ENCODE measurements at places on chromosomes 6 and 20.
A peak's percentile ranks its signal among the peaks of the same experiment; 100 is the strongest.

GRCh38 chr6:41651962-41652657, 13.8 kb downstream of the MDFI start:
- no peak for DNase-seq

DNA sequence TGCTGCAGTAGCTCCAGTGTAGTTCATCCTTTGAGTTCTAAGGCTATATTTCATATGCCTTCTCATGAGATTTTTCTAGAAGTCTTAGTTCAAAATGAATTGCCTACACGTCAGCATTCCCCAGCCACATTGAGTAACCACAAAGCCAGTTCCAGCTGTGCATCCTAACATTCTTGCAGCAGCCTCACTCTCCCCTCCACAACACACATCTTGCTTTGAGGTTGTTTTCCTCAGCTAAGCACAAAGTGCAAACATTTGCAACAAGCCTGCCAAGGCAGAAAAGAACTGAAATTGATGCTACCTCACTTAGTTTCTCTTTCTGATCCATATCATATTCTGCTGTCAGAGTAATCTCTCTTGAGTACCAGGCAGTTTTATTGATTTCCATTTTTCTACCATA, 160.7 kb upstream of the KCNQ5 start:
- DNase-seq: no peak

DNA sequence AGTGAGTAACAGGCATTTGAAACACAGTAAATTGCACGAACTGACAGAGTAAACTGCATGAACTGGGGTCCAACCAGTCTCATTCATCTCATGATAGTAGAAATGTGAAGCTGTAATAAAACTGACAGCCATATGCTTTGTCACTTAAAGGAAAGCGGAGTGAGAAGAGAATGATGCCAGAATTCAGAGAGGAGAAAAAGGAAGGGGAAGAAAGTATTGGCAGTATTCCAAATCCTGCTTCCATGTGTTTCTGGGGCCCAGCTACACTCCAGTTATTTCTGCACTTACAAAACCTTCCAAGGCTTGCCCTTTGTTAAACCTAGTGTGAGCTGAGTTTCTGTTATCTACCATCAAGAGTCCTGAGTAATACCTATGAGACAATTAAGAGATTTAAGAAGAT, 17.2 kb downstream of the SNX14 start:
- no peak for DNase-seq

DNA sequence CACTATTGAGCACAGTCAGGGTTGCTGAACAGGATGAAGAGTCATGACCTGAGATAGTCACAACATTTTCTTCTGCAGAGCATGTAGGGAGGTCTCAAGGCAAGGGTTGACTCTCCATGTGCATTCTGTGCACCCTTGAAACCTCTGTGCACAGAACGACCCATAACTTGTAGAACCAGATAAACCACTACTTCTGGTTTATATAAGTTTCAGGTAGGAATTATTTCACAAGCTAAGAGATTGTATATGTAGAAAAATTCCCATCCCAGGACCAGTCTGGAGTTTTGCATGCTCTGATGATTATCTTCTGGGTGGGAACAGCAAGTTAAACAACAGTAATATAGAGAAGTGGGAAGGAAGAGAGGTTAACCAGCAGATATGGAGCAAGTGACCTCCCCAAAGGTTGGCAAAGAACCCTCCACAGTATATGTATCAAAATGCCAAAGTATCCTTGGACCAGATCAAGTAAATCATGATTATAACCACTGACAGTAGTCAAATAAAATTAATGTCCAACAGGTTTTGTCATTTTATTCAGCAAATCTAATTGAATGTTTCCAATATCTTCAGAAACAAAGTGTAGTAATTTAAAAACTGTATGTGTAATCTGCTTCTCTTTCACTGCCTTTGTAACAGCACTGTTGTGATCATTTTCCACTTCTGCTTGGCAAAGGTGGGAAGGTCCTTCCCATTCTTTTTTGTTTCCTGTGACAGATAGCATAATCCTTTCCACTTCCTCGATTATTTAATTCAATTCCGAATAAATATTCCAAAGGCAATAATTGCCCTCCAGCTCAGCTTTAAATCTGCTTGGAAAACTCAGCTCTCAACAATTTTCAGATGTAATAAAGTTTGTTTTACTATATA, 104.4 kb downstream of the SYNE1 start:
- DNase-seq: no peak

DNA sequence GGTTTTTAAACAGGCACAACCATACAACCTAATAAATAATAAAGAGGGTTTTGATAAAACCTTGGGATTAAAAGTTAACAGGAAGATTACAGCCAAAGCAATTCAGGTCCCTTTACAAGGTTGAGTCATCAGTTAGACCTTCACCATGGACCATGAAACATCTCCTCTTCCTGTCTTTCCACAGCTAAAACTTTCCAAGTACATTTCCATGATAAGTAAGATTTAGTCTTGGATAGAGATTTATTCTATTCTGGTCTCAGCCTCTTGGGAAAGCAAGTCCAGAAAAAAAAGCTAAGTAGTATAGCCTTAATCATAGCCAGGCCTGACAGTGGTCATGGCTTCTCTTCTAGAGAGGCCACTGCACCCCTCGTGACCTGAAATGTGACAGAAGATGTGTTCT, 2.9 kb upstream of the PRSS35 start:
- DNase-seq: no peak

DNA sequence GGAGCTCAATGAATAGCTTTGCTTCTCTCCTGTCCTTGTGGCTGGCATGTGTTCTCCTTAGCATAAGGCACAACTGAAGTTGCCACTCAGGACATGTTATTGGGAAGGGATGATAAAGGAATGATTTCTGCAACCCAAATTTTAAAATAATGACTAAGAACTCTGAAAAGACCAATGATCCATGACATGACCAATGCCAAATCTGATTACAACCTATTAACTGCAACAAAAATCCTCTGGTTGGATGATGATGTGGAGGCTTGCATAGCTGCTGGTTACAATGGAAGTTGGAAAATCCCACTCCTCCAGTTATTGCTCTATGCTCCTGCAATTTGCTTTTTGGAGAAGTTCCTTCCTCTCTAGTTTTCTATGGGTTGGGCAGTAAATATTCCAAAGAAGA, 63.4 kb upstream of the FBXL4 start:
- DNase-seq: no peak

DNA sequence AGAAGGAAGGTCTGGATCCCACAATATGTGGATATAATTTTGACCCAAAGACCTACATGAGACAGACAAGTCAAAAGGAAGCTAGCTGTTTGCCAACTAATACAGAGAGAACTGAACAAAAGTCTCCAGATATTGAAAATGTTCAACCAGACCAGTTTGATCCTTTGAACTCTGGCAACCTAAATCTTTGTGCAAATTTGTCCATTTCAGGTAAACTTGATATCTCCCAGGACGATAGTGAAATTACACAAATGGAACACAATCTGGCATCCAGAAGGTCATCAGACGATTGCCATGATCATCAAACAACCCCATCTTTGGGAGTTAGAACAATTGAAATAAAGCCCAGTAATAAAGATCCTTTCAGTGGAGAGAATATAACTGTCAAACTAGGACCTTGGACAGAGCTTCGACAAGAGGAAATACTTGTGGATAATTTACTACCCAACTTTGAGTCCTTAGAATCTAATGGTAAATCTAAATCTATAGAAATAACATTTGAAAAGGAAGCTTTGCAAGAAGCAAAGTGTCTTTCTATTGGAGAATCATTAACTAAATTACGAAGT, 41.9 kb upstream of the SDHAF4 start:
- no peak for DNase-seq

DNA sequence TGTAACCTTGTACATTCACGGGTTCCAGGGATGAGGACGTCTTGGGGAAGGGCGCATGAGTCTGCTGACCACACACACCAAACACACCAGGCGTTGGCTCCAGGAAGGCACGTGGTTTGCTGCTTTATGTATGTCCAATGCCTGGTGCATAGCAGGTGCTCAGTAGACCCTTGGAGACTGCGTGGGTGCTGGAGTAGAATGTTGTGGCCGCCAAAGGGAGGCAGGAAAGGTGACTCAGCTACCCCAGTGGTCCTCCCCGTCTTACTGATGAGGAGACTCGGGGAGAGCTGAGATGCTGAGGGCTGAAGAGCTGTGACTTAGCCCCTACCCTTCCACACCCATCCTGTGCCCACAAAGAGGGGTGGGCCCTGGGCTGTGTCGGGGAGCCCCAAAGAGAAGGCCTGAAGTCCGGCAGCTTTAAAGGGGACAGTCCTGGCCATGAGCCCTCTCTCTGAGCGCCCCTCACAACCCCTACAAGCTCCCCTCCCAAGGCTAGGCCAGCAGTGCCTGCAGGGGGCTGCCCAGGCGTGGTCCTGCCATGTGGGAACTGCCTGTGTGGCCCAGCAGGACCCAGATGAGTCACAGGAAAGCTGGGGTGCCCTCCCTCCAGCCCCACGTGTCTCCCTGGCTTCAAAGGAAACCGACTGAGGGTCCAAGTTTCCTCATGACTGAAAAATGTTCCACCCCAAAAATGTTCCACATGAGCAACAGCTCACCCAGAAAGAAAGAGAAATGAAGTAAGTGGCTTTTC, 28.0 kb upstream of the PTGIS start:
- DNase-seq: no peak

- DNase-seq: peak; percentile 82
Observed at GRCh38 chr20:48041078-48041780, 255.9 kb upstream of the SULF2 start.

GRCh38 chr6:161094955-161095354, 103.4 kb downstream of the MAP3K4 start:
- no peak for DNase-seq

GRCh38 chr6:112202639-112203341, 51.6 kb downstream of the LAMA4 start:
- DNase-seq: no peak

GRCh38 chr6:110755411-110755834, 59.8 kb downstream of the CDK19 start:
- DNase-seq: no peak

- DNase-seq: peak; percentile 82
Observed at GRCh38 chr6:68237205-68237604, 397.9 kb upstream of the ADGRB3 start.

GRCh38 chr20:48096957-48097890, 311.9 kb upstream of the SULF2 start:
- no peak for DNase-seq

DNA sequence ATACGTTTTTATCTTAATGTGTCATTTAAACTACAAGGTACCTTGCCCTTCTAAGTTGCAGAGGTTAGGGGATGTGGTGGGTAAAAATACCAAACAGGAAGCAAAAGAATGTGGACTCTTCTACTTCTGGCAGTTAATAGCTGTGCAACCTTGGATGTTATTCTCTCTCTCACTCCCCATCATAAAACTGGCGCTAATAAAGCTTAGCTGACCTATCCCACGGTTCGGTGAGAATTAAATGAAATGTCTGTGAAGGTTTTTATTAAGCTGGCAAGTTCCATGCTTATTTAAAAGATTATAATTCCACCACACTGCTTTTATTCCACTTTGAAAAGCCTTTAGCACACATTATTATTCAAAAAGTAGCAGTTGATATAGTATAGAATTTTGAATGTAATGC, 127.8 kb upstream of the SLC22A23 start:
- no peak for DNase-seq

DNA sequence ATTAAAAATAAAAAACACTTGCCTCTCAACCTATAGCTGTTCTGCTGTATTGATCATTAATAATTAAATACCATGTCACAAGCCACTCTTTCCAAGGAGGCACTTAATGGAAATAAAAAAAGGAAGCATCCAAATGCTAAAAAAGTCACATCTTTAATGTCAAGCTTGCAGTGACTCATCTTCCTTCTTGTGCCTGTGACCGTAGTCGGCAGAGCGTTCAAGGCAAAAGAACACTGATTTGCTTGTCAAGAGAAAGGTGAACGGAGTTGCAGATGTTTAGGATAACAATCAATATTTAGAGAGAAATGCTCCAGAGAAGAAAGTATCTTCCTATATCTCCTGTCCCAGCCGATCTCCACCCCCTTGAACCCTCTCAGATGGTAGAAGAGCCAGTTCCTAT, 341.0 kb upstream of the OPRM1 start:
- no peak for DNase-seq

- DNase-seq: no peak
Observed at GRCh38 chr6:74671558-74672025, 534.3 kb downstream of the COL12A1 start.

DNA sequence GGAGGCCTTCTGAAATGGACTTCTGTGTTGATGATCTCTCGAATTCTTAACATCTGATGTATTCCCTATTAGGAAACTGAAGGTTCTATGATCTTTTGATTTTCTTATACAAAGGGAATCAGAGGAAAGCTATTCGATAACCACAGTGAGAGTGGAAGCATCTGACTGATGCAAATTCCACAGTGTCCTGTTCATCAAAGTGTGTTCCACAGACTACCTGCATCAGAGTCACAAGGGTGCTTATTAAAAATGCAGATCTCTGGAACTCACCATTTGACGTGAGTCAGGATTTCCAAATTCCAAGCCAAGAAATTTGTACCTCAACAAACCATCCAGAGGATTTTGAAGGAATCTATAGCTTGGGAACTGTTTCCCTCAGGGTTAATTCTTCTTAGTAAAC, 4.4 kb upstream of the MEP1A start:
- no peak for DNase-seq

DNA sequence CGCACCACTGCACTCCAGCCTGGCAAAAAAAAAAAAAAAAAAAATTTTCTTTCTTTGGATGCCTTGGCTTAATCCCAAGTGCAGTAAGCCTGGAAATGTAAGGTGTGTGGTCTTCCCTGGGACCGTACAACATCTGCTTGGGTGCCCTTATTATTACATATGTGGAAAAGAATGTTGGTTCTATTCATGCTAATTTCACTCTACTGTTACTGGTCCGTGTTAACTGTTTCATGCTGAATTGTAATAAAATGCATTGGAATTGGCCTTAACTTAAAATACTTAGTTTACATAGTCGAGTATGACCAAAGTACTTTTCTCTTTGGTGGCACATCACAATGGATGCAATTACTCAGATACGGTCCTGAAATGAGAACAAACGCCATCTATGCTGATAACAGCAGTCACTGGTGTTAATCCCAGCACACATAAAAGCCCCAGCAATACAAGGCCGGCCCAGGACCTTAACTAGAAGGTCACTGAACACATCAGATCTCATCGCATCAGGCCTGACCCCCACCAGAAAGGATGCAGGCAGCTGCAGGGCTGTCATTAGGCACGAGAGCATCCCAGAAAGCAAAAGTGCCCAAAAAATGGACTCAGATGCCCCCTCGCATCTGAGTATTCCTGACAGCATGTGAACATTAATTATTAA, 1.2 kb downstream of the SERPINB6 start:
- DNase-seq: no peak

- no peak for DNase-seq
Observed at GRCh38 chr6:40210628-40211056, 276.4 kb upstream of the MOCS1 start.

DNA sequence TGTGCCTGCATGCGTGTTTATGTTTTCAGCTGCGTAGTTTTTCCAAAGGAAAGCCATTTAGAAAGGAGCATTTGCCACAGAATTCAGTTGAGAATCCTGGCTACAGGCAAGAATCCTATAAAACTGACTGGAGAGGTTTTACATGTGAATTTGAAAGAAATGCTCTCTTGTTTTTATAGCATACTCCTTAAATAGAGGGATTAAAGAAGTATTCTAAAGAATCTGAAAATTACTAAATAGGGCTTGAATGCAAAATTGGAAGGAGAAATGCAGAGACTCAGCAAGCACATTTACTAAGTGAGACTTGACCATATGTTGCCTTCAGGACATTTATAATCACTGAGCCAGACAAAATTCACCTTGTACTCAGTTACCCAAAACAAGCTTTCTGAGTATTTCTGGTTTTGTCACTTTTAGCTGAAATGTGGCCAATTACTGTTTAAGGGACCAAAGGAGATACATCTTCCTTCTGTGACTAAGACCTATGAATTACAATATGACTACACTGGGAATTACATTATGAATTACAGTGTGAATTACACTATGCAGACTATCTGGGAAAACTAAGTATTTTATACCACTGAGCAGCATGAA, 107.4 kb upstream of the ASCC3 start:
- DNase-seq: no peak

Measured in NCI-H345 (cell line).